EH (cell line): ENCODE measurements at places on chromosomes 16 and 17.

DNA sequence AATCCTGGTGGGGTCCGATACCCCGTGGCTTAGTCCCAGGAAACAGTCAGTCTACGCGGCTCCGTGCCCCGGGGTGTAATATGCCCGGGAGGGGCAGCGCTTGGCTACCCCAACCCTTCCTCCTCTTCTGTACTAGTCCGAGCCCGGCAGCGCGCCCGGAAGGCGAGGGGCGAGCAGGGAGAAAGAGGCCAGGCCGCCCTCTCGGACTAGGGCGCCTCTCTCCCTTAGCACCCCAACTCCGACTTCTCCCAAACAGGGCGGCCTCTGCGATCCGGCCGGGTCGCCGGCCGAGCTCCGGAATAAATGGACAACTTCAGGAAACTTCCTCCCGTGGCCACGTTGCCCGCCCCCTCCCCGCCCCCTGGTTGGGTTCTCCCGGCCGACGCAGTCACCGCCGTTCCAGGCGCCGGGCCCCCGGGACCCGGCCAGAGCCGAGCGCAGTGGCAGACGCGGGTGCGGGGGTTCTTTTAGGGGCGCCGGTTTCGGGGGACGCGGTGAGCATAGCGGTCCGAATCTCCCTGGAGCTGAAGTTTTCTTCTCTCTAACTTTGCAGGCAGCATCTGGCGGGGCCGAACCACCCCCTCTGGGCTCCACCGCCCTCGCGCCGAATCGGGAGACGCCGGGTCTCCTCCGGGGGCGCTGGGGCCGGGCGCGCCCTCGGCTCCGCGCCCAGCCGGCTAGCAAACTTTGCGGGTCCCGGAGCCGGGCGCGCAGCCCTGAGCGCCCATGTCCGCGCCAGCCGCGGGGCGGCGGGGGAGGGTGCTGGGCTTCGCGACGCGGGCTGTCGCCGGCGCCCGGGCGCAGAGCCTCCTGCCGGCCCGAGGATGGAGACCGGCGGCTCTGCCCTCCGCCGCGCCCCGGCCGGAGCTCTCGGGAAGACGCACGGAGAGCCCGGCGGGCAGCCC lies at the start of gene SDK2:
Gene SDK2, minus strand, starts transcription at position 301 of the 905 bp plus-strand sequence. CDS start 357 bp downstream, outside the sequence.
- no peak for DNase-seq

- DNase-seq = no peak
These were observed 14.5 kb upstream of the WDR45B start for GRCh38 chr17:82662711-82663261.

GRCh38 chr16:78659668-78660217 lies 560.3 kb downstream of the WWOX start:
- DNase-seq = no peak

DNA sequence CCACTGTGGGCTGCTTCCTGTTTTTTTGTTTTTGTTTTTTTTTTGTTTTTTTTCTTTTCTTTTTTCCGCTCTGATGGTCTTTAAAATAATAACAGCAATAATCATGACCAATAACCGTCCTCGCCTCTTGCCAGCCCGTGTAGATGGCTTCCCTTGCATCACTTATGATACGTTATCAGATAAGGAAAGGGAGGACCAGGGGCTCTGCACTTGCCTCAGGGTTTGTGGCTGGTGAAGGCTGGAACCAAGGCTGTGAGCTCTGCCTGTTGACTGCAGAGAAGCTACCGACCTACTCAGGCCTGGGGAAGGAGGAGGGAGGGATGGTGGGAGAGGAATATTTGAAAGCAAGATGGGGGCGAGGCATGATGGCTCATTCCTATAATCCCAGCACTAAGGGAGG lies 114.0 kb upstream of the SDK2 start:
- no peak for DNase-seq
